ENCODE measurements at places on chromosomes 7 and 10.

- DNase-seq = no peak
Observed at GRCh38 chr10:23063045-23063972, 32.1 kb upstream of the MSRB2 start.

DNA sequence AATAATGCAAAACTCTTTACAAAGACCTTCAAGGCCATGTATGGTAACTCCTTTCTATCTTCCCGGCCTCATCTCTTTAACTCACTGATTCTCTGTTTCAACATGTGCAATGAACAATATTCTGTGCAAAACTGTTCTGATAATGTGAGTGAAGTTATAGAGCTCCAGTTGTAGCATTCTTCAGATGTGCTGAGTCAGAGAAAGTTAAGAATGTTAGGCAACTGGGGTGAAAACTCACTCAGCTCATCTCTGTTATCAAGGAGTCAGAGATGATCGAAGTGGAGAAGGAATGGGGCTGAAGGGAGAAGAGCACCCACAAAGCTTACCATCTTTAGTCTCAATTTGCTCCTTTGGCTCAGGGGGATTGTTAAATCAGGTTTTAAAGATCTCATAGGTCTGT is 344.7 kb upstream of the NPSR1 start:
- no peak for DNase-seq

- no peak for DNase-seq
Observed at GRCh38 chr10:29951441-29951931, 107.9 kb downstream of the JCAD start.

DNA sequence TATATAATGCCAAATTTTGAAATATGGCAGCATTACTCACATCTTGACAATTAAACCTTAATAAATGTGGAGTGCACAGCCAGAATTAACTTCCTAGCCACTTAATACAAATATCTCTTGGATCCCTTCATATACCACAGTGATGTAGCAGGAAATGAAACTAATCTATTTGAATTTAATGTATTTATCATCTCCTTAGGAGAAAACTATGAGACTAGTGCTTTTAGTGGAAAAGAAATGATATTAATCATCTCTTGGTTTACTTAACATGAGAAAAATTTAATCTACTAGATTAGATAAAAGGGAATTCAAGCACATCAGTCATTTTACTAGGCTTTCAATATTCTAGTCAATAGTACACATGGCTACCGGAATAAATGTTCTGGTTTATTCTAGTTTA is 55.7 kb upstream of the GPR22 start:
- no peak for DNase-seq

- DNase-seq = no peak
Observed at GRCh38 chr7:107277331-107277730, 108.5 kb downstream of the HBP1 start.

DNA sequence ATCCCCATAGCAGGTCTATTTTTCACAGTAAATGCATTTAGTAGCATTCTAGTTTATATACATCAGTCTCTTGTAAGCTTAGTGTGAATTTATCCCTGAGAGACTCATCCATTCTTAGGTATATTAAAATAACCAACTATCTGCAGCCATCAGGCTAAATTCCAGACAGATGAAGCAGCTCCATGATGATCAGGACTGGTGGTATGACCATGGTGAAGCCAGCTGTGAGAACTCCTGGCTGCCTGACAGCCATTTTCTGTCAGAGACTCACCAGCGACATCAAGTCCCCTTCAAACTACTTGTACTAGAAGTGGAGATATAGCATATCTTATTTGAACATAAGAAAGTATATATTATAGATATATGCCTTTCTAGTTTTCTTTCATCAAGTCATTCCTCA is 70.3 kb upstream of the GSDME start:
- DNase-seq = no peak

GRCh38 chr7:66323114-66323796 is 118.1 kb downstream of the TPST1 start:
- DNase-seq = no peak

GRCh38 chr10:4141471-4141870 is 356.5 kb upstream of the KLF6 start:
- DNase-seq = no peak

DNA sequence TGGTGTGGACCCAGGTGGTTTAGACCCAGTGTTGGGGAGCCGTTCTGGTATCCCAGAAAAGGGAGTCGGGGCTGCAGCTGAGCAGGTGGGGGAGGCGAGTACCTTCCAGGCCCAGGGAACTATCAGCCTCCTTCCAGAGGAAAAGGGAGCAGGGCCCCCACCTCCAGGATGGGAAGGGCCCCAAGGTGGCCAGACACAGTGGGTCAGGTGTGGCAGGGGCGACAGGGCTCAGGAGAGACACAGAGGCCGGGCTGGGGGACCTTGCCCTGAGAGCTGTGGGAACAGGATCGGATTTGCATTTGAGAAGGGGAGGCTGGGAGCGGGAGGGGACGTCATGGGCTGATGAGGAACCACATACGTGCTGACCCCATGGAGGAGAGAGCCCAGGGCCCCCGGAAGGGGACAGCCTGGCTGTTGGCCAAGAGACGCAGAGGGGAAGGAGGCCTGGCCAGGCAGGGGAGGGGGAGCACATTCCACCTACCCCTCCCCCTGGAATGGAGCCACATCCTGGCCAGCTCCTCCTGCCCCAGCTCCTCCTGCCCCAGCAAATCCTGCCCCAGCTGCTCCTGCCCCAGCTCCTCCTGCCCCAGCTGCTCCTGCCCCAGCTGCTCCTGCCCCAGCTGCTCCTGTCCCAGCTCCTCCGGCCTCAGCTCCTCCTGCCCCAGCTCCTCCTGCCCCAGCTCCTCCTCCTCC is 9.7 kb upstream of the TTYH3 start:
- DNase-seq = no peak

DNA sequence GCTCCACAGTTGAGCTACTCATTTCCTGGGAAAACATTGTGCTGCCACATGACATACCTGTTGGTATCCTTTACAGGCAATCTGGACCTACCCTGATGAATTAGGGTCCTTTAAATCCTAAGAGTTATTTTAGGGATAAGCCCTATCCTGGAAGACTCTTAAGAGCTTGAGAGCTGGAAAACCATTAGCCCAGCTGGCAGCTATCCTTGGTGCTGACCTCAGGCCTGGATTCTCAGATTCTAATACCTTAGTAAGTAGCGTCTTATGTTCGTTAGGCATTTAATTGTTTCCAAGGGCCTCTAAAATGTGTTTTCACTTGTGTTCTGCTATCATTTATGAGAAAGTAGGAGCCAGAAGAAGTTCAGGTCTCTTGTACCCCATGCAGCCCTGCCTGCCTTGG is 93.0 kb upstream of the SORCS3 start:
- DNase-seq = no peak

DNA sequence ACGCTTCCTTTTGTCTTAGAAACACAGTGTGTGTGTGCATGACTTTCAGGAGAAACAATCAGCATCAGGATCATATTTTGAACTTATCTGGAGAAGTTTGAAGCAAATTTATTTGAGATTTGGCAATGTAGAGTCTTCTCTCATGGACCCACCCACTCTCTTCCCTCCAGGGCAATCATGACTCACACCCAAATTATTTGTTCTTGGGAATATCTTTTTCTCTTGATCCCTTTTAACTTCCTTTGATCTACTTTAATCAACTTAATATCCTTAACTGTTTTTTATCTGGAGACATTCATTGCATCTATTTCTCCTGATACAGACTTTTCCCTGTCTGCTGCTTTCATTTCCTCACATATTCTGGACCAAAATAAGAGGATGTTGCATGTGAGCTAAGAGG is 1174.3 kb downstream of the GATA3 start:
- DNase-seq = no peak

DNA sequence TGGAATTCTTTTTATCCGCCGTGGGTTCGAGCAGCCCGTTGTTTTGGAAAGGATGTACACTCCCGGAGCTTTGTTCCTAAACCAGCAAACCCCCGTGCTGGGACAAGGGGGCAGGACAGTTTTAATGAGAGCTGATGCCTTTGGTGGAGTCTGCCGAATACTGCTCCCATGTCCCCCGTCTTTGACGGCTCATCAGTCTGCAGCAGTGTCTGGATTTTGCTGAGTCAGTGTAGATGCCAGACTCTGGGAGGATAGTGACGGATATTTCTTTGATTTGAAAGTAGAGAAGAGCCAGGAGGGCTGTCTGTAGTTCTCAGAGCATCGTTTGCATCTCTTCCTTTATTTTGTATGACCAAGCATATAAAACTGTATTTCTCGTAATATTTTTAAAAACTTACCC is 74.9 kb upstream of the BTBD16 start:
- DNase-seq = no peak

DNA sequence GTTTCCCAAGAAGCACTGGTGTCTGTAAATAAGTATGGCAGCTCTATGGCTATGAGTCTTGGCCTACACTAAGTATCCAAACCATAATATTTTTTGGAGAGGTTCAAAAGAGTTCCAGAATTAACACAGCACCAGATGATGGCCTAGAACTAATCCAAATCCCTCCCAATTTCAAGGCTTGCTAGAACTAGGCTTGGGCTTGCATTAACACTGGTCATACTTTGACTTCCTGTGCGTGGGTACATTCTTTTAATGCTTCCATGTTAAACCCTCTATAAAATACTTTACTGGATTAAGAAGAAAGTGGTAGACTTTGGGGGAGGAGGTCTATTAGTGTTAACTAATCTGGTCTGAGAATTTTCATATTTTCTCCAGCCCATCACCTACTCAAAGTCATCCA is 3.1 kb downstream of the AASS start:
- no peak for DNase-seq

DNA sequence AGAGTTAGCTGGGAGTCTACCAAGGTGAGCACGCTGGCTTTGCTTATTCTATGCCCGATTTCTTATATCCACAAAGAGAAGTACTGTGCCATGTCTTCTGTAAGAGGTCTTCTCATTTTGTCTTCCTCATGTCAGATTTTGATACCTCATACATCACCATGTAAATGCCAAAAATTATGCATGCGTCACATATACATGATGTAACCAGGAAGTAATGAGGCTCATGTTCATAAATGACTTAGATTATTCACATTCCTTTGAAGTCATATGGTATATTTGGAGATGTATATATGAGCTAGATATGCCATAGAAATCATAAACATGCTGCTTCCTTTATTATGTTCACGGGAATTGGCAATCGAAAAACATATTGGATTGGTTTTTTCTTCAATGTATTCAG is 97.7 kb upstream of the CELF2 start:
- no peak for DNase-seq

DNA sequence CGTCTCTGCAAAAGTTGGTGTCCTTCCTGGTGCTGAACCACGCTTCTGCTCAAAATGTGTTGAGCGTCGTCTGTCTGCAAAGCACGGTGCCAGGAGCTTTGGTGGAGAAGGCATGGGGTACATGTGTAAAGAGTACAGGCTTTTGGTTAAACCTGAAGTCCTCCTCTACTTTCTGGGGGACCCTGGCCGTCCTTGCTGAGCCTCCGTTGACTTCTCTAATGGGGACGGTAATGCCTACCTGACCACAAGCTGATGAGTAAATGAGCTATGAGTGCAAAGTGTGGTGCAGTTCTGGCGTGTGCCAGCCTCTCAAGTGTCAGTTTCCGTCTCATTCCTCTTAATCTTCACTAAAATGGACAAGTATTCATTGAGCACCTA is 527 bp upstream of the HERPUD2 start:
- no peak for DNase-seq

DNA sequence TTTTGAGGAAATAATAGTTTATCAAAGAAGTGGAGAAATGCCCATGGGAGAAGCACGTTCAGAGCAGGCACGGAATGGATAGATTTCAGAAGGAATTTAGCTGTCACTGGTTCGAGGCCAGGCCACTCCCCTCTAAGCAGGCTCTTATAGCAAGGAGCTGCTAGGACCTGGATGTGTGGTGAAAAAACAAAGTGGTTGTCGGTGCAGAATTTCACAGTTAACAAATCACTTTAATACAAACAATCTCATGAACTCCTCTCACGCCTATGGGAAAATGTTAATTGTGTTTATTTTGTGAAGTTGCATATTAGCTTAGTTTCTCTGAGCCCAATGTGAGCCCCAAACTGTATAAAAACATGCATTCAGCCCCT is 176.3 kb downstream of the PKD1L1 start:
- DNase-seq = no peak

DNA sequence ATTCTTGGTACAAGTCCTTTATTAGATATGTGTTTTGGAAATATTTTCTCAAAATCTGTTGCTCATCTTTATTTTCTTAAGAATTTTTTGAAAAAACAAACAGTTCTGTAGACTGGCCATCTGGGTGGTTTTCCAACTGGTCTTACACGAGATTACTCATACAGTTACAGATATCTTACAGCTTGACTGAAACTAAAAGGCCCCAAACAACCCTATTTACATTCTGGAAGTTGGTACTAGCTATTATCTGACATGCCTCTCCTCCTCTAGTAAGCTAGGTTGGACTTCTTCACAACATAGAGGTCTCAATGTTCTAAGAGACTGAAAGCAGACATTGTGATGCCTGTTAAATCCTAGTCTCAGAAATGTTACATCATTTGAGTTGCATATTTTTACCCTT is 52.0 kb downstream of the ZNF22 start:
- no peak for DNase-seq

DNA sequence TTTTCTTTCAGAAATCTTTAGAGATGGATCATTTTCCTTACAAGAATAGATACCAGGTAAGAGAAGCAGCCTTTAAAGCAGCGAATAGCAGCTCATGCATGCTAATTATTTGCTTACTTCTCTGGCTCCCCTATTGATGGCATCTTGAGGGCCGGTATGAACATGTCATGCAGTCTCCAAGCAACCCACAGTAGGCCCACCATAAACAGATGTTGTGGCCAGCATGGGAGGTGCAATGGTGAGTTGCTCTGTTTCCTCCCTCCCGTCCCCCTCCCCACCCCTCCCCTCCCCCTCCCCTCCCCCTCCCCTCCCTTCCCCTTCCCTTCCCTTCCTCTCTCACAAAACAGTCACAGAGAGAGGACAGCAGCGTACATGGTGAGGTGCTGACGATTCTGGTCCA is 9.7 kb upstream of the ZNF273 start:
- DNase-seq = no peak

DNA sequence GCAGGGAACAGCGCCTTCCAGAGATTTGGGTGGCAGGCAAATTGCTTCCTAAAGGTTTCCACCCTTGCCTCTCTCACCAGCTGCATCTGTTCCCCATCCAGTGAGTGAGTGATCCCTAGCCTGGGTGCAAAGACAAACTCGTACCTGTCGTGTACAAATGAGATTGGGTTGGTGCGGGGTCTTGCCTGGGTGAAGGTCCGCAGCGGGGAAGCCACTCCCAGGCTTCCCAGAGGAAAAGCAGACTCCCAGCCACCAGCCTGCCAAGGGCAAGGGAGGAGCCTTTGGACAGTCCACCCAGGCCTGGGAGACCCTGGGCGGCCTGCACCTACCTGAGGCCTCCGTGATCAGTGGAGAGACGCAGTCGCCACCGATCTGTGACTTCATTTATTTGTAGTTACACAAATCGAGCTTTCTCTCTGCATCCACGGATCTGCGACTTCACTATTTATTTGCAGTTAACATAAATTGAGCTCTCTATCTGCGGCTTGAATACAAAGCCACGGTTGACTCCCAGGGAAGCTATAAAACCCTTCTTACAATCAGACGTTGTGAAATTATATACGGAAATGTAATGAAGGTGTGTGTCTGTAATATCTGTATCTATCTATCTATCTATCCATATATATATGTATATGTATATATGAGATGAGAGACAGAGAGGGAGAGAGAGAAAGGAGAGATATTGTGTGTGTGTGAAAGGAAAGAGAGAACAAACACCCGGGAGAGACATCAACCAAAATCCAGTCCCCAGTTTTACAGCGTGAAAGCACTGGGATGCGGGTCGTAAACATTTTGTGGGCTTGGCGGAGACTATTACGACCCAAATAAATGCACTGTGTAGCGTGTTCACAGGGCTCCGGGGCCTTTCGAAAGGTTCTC is 3.0 kb upstream of the HOXA7 start:
- no peak for DNase-seq

GRCh38 chr7:117399820-117400422 is 27.4 kb downstream of the ASZ1 start:
- no peak for DNase-seq
